ENCODE measurements at places on chromosomes 2 and 18. TPM values are rescaled to one million over a fixed set of nuclear protein-coding genes. Genes with fewer than 3 reads are reported as not detected.

Gene CRIM1
- 0.10 TPM for polyA plus RNA-seq

Gene C2orf78
- polyA plus RNA-seq: not detected

Gene IRS1
- polyA plus RNA-seq: 0.40 TPM

Gene SCN3A
- not detected for polyA plus RNA-seq

Gene CNRIP1
- not detected for polyA plus RNA-seq

Gene DNER
- not detected for polyA plus RNA-seq

Gene ERICH2
- not detected for polyA plus RNA-seq

Gene ALPG
- polyA plus RNA-seq: not detected

Gene SPC25
- polyA plus RNA-seq: not detected

Gene ALKAL2
- not detected for polyA plus RNA-seq

Gene GPR39
- not detected for polyA plus RNA-seq

Gene PROKR1
- polyA plus RNA-seq: not detected

Gene ANKRD53
- polyA plus RNA-seq: not detected

Gene OSR1
- polyA plus RNA-seq: not detected

Gene FN1
- polyA plus RNA-seq: 0.48 TPM

Gene AMER3
- not detected for polyA plus RNA-seq

Gene VIL1
- 0.15 TPM for polyA plus RNA-seq

Gene ADD2
- 5.3 TPM for polyA plus RNA-seq

Gene ABCB11
- not detected for polyA plus RNA-seq

Gene CDK5R2
- polyA plus RNA-seq: not detected

Gene SPATS2L
- 1.2 TPM for polyA plus RNA-seq

Gene C1QL2
- not detected for polyA plus RNA-seq

Gene NBAS
- polyA plus RNA-seq: 18.6 TPM

Gene DSEL
- 0.23 TPM for polyA plus RNA-seq

Gene ANKRD23
- polyA plus RNA-seq: 0.87 TPM

Gene NGEF
- polyA plus RNA-seq: not detected

Gene CLEC4F
- polyA plus RNA-seq: not detected

Gene GKN1
- polyA plus RNA-seq: not detected

Gene SIGLEC15
- polyA plus RNA-seq: not detected

Gene GLS
- polyA plus RNA-seq: 47.9 TPM

Gene SIX3
- polyA plus RNA-seq: not detected

Gene TGFA
- polyA plus RNA-seq: 0.44 TPM

Data from naive thymus-derived CD4-positive, alpha-beta T cell (primary cell).